ENCODE measurements at places on chromosomes 12 and 14. TPM values are rescaled to one million over a fixed set of nuclear protein-coding genes. Genes with fewer than 3 reads are reported as not detected.

DNA sequence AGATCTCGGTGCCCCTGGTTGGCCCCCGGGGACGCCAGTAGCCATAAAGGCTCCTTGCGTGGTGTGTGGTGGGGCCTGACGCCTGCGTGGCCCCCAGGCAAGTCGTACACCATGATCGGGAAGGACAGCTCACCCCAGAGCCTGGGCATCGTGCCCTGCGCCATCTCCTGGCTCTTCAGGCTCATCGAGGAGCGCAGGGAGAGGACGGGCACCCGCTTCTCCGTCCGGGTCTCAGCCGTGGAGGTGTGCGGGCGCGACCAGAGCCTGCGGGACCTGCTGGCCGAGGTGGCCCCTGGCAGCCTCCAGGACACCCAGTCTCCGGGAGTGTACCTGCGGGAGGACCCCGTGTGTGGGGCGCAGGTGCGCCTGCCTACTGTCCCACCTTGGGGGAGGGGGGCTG lies 34.5 kb downstream of the KIF26A start:
- no peak for DNase-seq

GRCh38 chr14:96905065-96905464 lies 107.9 kb downstream of the VRK1 start:
- no peak for DNase-seq

GRCh38 chr14:89339158-89339557 lies 77.9 kb downstream of the FOXN3 start:
- DNase-seq = no peak

DNA sequence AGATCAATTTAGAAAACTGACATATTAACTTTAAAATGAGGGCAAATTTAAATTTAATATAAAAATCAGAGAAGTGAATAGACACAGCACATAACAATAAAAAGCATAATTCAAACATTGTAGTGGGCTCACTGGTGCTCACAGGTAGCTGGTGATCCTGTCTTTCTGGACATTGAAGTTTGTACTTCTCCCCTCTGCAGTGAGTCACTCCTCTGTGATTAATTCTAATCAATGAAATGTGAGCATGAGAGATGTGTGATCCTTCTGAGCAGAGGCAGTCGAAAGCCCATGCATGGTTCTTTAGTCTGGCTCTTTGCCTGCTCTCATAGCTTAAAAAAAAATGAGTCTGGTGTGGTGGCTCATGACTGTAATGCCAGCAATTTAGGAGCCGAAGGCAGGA lies 59.0 kb upstream of the RERGL start:
- no peak for DNase-seq

DNA sequence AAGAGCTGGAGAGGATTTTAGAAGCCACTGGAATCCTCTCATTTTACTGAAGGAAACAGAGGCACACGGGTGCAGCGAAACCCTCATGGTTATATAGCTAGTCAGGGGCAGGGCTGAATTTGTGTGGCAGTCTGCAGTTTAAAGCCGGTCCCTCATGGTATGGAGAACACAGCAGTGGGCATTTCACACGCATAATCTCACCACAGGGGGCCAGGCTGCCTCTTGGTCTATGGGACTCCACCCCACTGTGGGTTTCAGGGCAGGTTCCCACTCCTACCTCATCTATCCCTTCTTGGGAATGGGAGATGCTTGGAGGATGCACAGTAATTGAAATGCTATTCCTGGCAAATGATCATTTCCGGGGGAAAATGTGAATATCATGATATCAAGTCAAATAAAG lies 400.6 kb downstream of the RGS6 start:
- no peak for DNase-seq

Gene LRFN5
- total RNA-seq = 0.12 TPM

GRCh38 chr12:94726236-94726835 lies 76.0 kb upstream of the TMCC3 start:
- no peak for DNase-seq

Gene CHGA
- not detected for total RNA-seq

DNA sequence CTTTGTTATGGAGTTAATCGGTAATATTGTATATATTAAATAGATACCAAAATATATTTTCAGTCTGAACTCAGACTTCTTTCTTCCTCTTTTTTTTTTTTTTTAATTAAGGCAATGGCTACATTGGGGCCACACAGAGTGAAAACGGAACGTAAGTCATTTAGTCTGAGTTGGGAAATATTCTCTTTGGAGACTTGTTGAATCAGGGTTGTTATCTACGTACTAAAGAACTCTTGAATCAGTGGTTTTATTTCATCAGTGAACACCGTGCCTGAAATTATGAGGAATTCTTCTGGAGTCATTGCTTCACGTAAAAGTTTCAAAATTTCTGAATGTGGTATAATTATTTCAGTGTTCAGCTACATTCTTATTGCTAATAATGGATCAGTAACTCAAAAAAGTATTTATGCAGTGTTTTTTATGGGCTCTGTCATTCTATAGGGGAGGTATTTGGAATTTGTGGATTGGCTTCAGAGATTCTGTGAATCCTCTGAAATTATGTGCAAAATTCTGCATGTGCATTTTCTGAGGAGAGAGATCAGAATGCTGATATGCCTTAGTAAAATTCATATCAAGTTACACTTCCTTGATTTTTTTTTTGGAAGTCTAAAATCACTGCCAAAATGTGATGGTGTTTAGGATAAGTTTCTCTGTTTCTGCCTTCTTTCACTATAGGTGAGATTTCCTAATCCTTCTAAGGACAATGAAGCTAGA lies 39.6 kb downstream of the BRMS1L start:
- no peak for DNase-seq

- no peak for DNase-seq
Observed at GRCh38 chr12:68904351-68904962, 28.5 kb downstream of the CPM start.

Gene RERGL
- total RNA-seq = not detected

DNA sequence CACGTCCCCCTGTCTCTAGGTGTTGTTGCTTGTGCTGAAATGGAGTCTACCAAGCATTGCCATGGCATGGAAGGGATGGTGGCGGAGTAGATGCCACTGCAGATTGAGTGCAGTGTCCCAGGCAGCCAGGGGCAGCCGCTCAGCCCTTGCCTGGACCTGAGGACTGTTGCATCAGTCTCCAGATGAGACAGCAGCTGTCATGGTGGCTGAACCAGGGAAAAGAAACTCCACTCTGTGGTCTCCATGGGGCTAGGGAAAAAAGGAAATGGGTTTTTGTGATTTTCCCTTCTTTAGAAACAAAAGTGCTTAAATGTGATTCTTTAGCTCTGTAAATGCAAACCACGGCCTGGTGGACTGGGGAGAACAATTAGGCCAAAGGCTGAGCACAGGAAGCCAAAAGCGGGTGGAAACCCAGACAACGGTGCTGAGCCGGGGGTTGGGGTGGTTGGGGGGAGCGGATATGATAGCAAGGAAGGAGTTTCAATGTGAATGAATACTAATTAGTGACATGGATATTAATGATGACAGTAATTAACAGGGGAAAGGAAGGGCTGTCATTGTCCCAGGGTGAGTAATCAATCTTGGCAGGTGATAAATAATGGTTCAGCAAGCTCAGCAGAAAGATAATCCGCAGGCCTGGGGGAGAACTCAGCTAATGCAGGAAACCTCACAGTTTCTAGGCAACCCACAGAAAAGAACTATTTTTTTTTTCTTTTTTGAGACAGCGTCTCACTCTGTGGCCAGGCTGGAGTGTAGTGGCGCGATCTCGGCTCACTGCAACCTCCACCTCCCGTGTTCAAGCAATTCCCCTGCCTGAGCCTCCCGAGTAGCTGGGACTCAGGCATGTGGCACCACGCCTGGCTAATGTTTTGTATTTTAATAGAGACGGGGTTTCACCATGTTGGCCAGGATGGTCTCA lies 442.6 kb downstream of the DPF3 start:
- DNase-seq = peak; percentile 56

GRCh38 chr12:1995205-1995896 lies 8.9 kb downstream of the DCP1B start:
- DNase-seq = peak; percentile 25

DNA sequence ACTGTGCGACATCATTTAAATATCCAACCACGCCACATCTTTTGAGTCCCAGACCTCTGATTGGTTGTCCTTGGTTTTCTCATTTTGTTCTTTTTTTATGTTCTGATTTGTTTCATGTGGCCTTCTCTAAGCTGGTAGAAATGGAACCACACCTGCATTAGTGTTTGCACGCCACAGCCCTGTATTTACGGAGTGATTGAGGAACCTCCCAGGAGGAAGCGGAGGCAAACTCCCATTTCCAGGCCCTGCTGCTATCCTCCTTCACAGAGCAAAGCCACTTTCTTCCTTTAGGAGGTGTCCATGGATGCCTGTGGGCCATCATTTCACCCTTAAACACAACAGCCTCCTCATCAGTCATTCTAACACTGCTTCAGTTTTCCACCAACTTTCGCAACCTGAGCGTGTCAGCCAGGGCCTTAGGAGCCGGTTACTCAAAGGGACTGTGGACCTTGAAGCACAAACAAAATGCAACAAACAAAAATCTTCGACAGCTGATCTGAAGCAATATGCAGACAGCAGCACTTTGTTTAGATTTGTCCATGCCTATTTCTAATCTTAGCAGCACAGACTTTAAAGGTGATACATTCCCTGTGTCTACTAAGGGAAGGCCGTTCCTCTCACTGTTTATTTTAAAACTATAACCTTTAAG lies 1258.1 kb upstream of the TMEM132C start:
- DNase-seq = no peak

Gene LRRK2
- 2.3 TPM for total RNA-seq

DNA sequence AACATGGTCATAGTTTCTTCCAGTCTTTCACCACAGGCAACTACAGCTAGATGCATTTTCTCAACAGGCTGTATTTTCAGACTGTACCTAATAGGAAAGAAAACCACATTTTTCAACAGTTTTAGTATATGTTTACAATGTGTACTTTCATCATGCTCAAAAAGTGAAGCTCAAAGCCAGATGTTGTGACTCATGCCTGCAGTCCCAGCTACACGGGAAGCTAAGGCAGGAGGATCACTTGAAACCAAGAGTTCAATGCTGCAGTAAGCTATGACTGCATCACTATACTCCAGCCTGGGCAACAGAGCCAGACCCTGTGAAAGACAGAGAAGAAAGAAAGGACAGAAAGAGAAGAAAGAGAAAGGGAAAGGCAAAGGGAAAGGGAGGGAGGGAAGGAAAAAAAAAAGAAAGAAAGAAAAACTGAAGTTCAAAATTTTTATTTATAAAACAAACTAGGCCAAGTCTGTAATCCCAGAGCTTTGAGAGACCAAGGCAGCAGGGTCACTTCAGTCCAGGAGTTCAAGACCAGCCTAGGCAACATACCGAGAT lies 25.5 kb downstream of the GXYLT1 start:
- DNase-seq = peak; percentile 66

Gene NAB2
- 17.6 TPM for total RNA-seq

GRCh38 chr12:14332482-14332881 lies 33.0 kb upstream of the ATF7IP start:
- DNase-seq = no peak

DNA sequence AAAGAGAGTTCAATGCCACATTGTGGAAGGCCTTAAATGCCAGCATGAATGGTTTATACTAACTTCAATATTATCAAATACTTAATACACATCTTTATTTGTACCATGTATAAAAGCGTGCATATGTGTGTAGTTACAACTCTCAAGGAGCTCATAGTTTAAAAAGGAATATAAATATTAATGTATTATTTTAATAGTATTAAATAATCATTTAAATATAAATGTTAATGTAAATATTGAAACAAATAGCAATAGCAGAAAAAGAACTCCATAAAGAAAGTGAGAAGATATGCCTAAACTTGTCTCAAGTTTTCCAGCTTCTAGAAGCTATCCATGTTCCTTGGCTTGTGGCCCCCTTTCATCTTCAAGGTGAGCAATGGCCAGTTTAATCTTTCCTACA lies 182.0 kb downstream of the FOXA1 start:
- DNase-seq = no peak

DNA sequence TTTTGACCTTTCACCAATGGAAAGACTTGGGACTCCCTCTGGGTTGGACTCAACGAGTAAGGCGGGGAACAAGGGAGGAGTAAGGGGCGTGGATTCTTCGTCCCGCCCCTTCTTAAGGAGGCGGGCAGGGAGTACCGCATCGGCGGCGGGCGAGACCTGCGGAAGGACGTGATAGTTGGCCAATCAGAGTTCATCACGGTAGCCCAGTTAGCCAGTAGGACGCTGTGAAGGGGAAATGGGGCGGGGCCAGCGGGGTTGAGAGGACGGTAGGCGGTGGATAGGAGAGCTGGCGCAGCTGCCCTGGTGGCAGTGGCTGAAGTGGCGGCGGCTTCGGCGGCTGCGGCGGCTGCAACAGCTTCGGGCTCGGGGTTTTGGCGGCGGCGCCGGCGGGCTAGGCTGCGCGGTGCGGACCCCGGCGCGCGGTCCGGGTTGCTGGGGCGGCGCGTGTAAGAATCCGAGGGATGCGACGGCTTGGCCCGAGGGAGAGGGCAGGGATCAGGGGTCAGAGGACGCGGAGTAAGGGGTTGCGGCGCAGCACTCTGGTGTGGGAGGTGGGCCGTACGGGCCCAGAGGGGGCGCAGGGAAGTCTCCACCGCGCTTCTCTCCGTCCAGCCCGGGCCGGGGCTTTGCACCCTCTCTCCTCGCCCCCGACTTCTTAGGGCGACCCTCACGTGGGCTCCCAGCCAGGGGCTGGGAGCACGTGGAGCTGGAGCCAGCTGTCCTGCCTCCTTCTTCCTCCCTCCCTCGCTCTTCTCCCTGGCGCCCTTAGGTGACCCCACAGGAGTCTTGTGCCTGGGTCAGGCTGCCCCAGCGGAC lies at the start of gene TPCN1:
Gene TPCN1, plus strand, starts transcription at position 284 of the 816 bp plus-strand sequence. CDS start 5,389 bp downstream, outside the sequence.
- peak; percentile 100 for DNase-seq

Gene POC1B
- 10.7 TPM for total RNA-seq

Gene KRT75
- not detected for total RNA-seq

DNA sequence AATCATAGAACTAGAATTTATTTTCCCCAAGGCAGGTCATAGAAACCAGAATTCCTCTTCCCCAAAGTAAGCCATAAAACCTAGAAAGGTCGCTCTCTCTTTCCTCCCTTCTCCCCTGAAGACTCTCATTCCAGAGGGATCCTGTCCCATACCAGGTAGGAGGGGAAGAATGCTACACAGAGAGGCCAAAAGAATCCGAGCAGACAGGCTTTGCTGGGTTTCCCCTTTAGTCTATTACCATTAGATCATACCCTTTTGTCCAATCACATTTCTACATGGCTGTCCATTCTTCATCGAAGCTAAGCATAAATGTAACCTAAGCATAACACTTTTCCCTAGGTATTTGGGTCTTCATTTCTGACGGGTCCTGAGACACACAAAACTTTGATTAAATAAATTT lies 204.5 kb downstream of the SPTSSA start:
- DNase-seq = no peak

- DNase-seq = peak; percentile 46
Observed at GRCh38 chr12:106358396-106359241, 1.1 kb downstream of the POLR3B start.

Gene AHNAK2
- total RNA-seq = 3.7 TPM

DNA sequence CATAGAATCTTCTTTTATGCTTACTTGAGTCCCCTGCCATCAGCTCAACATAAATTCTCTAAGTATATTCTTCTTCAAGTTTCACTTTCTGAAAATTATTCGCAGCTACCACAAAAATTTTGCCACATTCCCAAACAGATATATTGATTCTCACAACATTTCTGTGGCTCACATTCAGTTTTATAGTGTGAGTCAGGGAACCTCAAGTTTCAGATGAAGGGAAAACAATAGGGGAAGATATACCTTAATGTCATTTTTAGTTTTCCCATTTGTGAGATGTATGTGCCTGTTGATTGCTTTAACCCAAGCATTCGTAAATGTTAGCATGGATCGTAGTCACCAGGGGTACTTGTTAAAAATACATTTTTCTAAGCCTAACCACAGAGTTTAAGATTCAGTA lies 465.8 kb downstream of the CCER1 start:
- no peak for DNase-seq

- DNase-seq = no peak
Observed at GRCh38 chr14:89325959-89326358, 91.1 kb downstream of the FOXN3 start.

GRCh38 chr12:96327889-96328288 lies 72.3 kb downstream of the CDK17 start:
- no peak for DNase-seq
